ENCODE measurements at places on chromosomes 2 and 18.

GRCh38 chr18:36378205-36378604, 80.7 kb downstream of the FHOD3 start:
- no peak for DNase-seq

DNA sequence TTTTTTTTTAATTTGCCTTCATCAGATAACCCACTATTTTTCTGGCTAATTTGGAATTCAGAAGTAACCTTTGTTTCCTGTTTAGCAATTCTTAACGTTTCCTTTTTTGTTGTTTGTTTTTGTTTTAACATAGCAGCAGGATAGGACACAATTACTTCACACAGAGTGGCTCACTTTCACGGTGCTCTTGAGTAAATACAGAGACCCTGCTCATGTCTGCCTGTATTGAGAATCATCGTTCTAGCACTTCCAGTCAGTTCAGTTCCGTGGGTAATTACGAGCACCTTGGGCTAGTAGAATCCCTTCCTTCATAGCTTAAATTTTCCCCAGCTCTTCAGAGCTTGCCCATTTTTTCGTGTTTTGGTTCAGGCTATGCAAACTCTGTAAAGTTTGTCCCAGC, 1225.4 kb upstream of the LRRTM1 start:
- no peak for DNase-seq

- no peak for DNase-seq
These were observed 102.7 kb downstream of the SETBP1 start for GRCh38 chr18:44783371-44783770.

GRCh38 chr2:65395621-65396347, 36.6 kb downstream of the SPRED2 start:
- no peak for DNase-seq

DNA sequence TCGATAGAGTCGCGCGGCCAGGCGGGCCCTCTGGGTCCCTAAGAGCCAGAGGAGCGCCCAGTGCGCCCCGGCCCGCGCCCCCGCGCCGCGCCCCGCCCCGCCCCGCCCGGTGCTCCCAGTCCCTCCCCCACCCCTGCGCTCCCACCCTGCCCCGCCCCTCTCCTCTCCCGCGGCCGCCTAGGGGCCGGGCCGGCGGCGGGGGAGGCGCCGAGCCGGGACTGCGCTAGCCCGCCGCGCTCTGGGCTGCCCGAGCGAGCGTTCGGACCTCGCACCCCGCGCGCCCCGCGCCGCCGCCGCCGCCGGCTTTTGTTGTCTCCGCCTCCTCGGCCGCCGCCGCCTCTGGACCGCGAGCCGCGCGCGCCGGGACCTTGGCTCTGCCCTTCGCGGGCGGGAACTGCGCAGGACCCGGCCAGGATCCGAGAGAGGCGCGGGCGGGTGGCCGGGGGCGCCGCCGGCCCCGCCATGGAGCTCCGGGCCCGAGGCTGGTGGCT, at the start of gene GPC1:
GPC1 (plus strand) TSS at position 207 of the 491 bp plus-strand sequence; CDS start at position 463, 256 bp downstream.
- peak; percentile 70 for DNase-seq

GRCh38 chr2:88919087-88919738, 227.7 kb downstream of the RPIA start:
- peak; percentile 6 for DNase-seq

DNA sequence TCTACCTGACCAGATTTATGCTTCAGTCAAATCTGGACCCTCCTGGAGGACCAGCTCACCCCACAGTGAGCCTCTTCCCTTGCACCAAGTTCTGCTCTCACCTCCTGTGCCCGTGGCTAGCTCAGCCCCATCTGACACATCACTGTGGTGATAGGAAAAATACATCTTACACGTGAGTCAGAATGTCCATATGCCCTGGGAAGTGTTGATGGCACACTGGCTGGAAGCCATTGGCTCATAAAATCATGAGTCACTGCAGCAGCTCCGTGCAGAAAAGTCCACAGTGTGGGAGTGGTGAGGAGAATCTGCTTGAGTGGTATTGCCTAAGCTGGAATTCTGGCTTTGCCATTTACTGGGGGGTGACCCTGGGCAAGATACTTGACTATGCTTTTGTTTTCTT, 42.6 kb upstream of the RAPGEF4 start:
- peak; percentile 35 for DNase-seq

GRCh38 chr18:13335903-13336302, 117.3 kb downstream of the LDLRAD4 start:
- DNase-seq = no peak

- DNase-seq = no peak
These were observed 1.5 kb downstream of the DNAJB2 start for GRCh38 chr2:219280651-219281050.

- DNase-seq = no peak
These were observed 20.1 kb downstream of the TMEM17 start for GRCh38 chr2:62485761-62486438.

DNA sequence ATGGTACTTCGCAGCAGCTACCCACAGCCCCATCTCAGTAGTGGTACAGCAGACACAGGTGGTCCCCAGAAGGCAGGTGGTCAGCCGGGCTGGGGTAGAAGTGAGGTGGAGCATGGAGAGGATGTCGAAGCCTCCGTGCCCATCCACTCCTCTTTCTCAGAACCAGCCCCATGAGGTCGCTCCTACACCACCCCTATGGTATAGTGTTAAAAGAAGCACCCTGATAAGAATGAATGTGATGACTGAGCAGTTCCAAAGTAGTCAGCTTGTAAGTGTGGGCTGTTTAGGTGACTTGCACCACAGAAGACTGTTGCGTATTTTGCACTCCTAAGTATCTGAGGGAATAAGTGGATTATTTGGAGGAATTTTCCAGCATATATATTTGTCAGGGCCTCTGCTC, 111.3 kb downstream of the WDSUB1 start:
- DNase-seq = no peak

- DNase-seq = peak; percentile 31
These were observed 37.5 kb upstream of the SERPINB2 start for GRCh38 chr18:63850020-63850419.

GRCh38 chr2:197276156-197276555, 34.4 kb downstream of the ANKRD44 start:
- no peak for DNase-seq

GRCh38 chr2:103669531-103669930, 907.7 kb downstream of the TMEM182 start:
- DNase-seq = no peak

DNA sequence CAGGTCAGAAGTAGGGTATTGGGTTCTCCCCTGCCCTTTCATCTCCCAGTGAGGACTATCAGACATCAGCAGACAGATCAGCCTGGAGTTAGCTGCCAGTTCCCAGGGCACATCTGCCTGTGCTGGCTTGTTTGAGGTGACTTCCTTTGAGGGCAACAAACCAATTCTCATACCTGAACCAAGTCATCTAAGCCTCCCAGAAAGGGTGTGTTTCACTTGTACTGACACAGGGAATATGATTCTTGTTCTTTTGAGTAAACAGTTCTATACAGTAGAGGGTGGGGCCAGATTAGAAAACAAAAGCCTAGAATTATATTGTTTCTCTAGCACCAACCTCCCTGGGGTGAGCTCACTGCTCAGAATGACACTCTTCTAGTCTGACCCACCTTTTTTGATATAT, 591.9 kb downstream of the SLC4A3 start:
- DNase-seq = no peak

DNA sequence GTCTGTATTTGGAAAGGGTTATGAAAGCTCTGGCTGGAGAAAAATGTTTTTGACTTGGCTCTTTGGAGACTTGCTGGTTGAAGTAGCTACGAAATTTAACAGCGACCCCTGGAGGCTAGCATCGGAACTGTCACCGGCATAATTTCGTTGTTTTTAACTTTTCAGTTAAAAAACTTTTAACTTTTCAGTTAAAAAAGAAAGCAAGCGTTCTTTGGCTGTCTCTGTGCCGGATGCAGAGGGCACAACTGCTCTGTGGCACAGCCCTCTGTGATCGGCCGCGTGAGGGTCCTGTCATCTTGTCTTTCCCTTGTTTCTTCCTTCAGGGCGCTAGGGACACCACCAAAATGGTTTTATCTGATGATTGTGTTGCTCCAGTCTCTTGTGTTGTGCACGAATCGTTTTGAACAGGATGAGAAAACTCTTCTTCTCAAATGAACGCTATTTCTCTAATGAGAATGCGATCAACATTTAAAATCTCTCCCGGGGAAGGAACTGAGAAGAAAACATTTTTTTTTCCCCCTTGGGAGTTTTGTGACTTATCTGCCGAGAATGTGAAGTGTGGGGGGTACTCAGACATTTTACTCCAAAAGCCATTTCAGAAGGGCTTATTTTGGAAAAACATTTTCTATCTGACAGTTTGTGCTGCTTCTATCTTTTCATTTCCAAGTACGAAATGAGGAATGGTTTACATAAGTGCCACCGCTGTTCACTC, 57.1 kb downstream of the ADCYAP1 start:
- peak; percentile 42 for DNase-seq

DNA sequence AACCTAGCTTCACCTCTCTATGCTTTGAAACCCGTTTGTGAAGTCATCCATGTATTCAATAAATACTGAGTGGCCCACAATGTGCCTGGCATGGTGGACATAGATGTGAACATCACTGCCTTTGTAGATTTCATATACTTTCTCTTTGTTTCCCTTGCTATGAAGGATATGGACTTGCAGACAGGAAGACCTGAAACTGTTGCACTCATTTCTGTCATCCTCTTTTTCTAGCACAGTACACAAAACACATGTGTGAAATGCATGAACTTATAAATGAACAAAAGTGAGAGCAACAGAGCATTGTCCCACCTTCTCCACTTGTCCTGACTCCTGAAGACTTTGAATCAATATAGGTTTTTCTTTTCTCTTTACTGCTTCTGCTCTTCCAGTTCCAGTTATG, 249.4 kb upstream of the LINC00305 start:
- DNase-seq = peak; percentile 0

- no peak for DNase-seq
These were observed 22.8 kb downstream of the SGPP2 start for GRCh38 chr2:222447131-222447530.

- peak; percentile 47 for DNase-seq
These were observed 101.7 kb downstream of the AGAP1 start for GRCh38 chr2:235595422-235596010.

DNA sequence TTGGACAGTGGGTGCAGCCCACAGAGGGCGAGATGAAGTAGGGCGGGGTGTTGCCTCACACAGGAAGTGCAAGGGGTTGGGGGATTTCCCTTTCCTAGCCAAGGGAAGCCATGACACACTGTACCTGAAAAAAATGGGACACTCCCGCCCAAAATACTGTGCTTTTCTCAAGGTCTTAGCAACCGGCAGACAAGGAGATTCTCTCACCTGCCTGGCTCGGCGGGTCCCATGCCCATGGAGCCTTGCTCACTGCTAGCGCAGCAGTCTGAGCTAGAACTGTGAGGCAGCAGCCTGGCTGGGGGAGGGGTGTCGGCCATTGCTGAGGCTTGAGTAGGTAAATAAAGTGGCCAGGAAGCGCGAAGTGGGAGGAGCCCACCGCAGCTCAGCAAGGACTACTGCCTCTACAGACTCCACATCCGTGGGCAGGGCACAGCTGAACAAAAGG, 244.7 kb downstream of the NBAS start:
- DNase-seq = peak; percentile 46

DNA sequence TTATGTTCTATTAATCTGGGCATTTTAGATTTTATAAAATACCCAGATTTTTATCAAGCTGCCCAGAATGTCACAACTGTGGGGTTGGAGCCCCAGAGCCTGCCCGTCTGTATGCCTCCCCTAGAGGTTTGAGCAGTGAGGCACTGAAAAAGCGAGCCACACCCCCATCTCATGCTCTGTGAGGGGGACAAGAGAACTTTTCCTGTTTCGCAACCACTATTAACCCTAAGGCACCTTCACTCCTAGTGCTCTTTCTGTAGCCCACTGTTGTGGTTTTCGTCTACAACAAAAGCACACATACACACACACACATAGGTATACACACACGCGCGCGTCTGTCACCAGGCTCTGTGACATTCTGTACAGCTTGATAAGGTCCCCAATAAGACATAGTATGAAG, 38.0 kb downstream of the DCDC2C start:
- DNase-seq = no peak

- DNase-seq = peak; percentile 53
These were observed 213.9 kb downstream of the TFCP2L1 start for GRCh38 chr2:121071034-121071504.
